ENCODE measurements at places on chromosomes 2 and 18.

- DNase-seq = no peak
Observed at GRCh38 chr2:211027976-211028375, 471.6 kb downstream of the CPS1 start.

GRCh38 chr2:85747441-85747840, 6.3 kb upstream of the ATOH8 start:
- no peak for DNase-seq

- no peak for DNase-seq
Observed at GRCh38 chr2:53985646-53986045, 14.9 kb upstream of the PSME4 start.

- no peak for DNase-seq
Observed at GRCh38 chr2:168585700-168586099, 129.6 kb downstream of the CERS6 start.

DNA sequence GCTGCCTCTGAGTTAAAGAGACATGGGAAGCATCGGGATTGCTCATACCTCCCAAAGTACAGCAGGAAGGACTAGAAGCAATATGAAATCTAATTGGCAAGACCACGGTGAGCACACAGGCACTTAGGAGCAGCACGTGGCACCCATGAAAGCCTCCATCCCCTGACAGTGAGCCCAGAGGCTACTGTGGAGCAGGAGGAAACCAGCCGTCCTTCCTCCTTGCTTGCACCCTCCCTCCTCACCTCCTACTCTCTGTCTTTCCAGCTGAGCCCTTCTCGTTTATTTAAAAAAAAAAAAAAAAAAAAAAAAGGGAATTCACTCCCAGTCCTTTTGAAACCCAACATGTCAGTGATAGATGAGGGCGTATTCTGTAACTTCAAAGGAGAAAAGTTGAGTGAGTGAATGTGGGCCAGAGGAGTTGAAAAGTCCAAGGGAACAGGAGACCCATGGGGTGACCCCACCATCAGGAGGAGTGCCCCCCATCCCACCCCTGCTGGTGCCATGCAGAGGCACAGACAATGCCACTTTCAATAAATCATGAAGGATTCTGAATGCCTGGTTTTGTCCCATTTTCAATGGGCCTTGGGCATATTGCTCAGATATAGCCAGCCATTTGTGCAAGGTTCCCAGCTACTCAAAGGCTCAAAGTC, 96.6 kb upstream of the ALPP start:
- no peak for DNase-seq

GRCh38 chr2:132813422-132813821, 143.4 kb upstream of the LYPD1 start:
- DNase-seq = no peak

DNA sequence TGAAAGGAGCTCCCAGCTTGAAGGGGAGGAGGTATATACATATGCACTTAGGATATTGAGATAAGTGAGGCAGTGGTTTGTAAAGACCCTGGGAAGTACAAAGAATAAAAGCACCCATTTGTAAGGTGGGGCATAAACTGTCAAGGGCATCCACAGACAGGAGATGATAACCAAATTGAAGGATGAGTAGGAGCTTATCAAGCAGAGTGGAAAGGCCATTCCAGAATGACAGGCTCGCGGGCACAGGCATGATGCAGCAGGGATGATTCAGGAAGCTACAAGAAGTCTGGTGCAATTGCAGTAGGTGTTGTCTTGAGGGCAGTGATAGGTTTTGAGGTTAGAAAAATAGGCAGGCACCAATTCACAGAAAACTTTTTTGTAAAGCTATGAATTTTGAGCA, 504.8 kb downstream of the PIK3C3 start:
- DNase-seq = no peak

DNA sequence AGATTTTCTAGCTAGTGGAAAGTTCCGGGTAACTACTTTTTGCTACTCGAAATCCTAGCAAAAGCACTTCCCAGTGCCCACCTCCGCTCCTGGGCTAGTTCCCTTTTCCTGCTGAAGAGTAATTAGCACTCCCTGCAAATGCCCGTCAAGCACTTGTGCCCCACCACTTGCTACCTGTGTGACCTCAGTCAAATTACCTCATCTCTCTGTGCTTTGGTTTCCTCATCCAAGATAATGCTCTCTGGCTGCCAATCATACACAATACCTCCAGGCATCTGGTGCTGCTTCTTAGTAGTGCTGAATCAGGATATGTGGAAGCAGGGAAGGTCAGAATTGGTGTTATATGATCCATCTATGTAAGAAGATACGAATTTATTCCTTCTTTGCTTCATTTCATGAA, 102.1 kb upstream of the CDCA7 start:
- peak; percentile 29 for DNase-seq

- DNase-seq = no peak
Observed at GRCh38 chr2:79511320-79511951, 1.4 kb upstream of the CTNNA2 start.

- no peak for DNase-seq
Observed at GRCh38 chr18:8617907-8618306, 8.7 kb downstream of the RAB12 start.

- DNase-seq = no peak
Observed at GRCh38 chr2:239540174-239540573, 139.4 kb upstream of the HDAC4 start.

DNA sequence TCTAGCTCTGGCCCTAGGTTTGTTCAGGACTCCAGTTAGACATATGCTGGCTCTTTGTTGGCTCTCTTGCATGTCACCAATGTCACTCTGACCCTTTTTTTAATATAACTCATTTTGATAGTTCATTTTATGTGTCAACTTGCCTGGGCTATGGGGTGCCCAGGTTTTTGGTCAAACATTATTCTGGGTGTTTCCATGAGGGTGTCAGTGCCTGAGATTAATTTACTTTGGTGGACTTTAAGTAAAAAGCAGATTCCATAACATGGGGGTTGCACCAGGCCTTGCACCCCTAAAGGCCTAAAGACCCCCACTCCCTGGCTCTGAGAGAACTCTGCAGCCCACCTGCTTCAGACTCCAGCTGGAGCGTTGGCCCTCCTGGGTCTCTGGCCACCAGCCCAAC, 48.1 kb upstream of the SNTG2 start:
- DNase-seq = no peak

GRCh38 chr2:216855605-216856004, 4.3 kb downstream of the TNP1 start:
- no peak for DNase-seq

DNA sequence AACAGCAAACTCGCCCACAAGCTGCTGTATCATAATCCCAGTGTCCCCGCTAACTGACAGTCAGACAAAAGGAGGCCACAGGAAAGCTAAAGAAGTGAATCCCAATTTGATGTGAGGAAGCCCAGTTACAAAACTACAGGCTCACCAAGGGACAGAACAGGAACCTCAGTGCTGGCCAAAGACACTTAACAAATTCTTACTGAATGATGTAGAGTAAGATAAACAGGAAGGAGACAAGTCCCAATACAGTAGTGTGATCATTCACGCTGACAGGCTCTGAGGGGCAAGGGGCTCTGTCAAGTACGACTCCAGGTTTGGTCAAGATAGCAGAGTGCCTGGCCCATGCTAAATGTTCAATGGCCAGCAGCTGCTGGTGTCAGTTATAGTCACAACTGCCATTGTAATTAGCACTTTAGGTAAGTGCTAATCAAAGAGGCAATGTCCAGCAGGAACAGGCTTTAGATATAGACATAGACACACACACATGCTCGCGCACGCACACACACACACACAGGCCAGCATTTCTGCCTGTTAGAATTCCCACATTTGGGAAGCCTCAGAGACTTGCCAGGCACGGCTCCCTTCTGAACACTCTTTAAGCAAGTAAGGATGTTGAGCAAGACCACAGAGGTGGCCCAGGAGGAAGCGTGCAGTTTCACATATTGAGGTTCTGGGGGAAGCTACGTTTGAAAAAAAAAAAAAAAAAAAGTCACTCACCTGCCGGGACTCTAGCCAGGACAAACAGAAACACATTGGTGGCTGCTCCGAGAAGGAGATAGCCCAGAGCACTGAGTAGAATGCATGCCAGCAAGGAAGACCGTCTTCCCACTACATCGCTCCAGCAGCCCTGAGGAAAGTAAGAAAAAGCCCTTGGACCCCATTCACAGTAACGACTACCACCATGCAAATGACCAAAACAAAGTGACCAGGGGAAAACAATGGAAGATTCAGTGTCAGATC, 35.4 kb upstream of the TMEM182 start:
- DNase-seq = no peak

- no peak for DNase-seq
Observed at GRCh38 chr2:147657086-147658000, 187.5 kb upstream of the ACVR2A start.

DNA sequence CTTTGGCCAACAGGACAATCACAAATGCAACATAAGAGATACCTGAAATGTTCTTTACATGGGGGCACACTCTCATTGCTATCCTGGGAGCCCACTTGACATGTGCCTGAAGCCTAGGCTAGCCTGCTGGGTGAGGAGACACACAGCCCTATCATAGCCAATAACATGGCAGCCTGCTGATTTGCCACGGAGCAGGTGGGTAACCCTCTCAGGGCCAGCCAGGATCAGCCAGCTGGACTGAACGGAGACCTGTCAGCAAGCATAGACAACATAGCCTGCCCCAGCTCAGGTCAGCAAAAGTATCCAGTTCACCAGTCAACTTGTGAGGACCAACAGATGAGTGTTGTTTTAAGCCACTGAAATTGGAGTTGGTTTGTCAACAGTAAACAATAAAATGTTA, 566.5 kb downstream of the DCDC2C start:
- DNase-seq = no peak

DNA sequence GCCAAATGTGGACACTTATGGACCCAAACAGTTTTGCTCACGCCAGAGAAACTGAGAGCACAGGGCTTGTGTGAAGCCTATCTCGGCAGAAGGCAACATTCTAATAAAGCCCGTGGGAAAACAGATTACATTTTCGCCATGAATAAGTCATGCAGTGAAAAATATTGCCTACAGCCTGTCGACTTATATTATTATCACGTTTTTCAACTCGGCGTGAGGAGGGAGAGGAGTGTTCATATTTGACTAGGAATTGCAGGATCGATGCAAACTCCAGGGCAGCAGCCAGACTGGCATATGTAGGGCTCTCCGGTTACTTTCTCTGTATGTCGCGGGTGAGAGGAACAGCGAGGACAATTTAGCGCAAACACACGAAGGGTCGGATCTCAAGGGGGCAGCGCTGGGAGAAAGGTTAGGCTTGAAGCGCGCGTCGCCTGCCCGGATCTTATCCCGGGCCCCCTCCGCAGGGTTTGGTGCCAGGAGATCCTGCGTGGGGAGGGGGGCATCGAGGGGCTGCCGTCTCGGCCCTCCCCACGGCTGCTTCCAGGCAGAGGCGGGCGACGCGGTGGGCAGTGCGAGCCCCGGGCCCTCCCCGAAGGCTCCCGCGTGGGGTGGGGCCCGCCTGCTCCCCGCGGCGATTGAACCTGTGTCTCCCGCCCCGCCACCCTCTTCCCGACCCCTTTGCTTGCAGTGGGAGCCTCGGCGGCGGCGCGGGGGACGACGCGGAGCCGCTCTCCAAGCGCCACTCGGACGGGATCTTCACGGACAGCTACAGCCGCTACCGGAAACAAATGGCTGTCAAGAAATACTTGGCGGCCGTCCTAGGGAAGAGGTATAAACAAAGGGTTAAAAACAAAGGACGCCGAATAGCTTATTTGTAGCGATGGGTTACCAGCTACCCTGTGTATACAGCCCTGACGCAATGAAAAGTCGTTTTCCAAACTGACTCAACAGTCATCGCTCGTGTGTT, 4.4 kb downstream of the ADCYAP1 start:
- DNase-seq = peak; percentile 28

- peak; percentile 69 for DNase-seq
Observed at GRCh38 chr18:23918395-23919032, 96.0 kb upstream of the TTC39C start.

DNA sequence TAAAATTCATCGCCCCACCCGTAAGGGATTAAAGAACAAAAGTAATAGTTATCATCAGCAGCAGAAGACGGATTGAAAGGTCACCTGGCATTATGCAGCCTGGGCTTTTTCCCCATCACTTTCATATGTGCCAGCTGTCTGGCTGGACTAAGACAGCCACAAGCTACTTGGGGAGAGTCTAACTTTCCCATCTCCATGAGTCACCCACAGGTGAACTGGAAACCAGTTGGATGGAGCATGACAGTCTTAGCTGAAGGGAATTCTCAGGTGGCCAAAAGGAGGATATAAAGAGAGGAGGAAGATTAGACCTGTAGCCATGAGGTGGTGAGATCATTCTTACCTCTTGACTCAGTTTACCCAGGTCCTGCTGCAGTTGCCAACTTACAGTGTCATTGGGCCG, 7.0 kb upstream of the FAM178B start:
- no peak for DNase-seq

- DNase-seq = no peak
Observed at GRCh38 chr2:165857876-165858275, 63.8 kb upstream of the GALNT3 start.

GRCh38 chr2:220703279-220703678, 868.8 kb downstream of the EPHA4 start:
- no peak for DNase-seq

DNA sequence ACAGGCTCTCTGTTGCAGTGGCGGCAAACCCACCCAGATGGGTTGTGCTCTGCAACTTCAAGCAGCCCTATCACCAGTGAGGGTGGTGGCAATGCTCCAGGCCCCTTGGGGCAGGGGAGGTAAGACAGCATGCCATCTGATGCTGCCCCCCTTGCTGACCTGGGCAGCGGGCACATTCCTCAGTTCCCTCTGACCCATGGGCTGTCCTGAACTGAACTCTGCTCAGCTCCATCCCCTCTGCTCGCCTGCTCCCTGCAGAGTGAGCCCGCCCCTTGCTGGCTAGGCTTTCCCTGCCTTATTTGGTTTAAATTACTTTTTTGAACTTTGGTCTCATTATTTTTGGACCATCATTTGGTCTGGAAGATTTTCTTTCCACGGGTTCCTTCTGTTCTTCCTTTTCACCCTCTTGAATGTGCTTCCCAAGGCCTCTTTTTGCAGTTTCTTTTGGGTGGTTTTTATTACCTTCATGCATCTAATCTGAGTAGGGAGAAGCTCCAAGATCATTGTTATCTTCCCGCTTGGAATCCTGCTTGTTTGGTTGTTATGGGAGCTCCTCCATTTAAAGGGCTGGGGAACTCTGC, 565.4 kb downstream of the TNS1 start:
- DNase-seq = no peak

- no peak for DNase-seq
Observed at GRCh38 chr18:45068400-45069094, 387.9 kb downstream of the SETBP1 start.

DNA sequence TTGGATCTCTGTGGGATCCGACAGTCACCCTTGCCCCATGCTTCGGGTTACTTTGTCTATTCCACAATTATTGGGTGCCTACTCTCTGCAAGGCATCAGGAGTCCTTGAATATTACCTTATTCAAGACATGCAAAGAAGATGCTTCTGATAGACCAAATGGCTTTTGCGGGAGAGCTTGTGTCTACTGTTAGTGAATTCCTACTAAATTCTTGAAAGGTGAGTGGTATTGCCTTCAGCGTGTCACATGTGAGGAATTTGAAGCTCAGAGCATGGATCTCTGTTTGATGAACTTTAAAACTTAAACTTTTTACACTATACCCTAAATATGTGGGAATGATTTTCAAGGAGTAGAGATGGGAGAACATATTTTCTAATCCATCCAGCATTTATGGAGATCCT, 184.4 kb downstream of the LTBP1 start:
- DNase-seq = no peak

- no peak for DNase-seq
Observed at GRCh38 chr2:140108706-140109475, 1328.7 kb upstream of the NXPH2 start.

Data from NCI-H2081 (cell line).